GDM1 (cell line): ENCODE measurements at places on chromosomes 2 and 18.

- no peak for DNase-seq
These were observed 131.4 kb upstream of the DNMT3A start for GRCh38 chr2:25473131-25473530.

- DNase-seq, result no peak
These were observed 38.5 kb downstream of the PSMG2 start for GRCh38 chr18:12741351-12741750.

GRCh38 chr2:48677450-48677849 is 59.8 kb downstream of the GTF2A1L start:
- no peak for DNase-seq

GRCh38 chr2:179355881-179356280 is 91.2 kb upstream of the SESTD1 start:
- no peak for DNase-seq

DNA sequence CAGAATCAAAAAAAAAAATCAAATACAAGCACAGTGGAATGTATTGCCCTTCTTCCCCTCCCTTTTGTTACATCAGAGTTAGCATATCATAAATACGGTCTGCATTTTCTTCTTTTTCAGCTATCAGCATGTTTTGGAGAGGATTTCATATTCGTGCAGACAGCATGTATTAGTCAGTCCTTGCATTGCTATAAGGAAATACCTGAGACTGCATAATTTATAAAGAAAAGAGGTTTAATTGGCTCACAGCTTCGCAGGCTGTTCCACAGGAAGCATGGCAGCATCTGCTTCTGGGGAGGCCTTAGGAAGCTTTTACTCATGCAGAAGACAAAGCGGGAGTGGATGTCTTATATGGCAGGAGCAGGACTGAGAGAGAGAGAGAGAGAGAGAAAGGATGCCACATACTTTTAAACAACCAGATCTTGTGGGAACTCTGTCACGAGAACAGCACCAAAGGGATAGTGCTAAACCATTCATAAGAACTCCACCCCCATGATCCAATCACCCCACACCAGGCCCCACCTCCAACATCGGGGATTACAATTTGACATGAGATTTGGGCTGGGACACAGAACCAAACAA is 8.9 kb downstream of the IL1B start:
- no peak for DNase-seq

DNA sequence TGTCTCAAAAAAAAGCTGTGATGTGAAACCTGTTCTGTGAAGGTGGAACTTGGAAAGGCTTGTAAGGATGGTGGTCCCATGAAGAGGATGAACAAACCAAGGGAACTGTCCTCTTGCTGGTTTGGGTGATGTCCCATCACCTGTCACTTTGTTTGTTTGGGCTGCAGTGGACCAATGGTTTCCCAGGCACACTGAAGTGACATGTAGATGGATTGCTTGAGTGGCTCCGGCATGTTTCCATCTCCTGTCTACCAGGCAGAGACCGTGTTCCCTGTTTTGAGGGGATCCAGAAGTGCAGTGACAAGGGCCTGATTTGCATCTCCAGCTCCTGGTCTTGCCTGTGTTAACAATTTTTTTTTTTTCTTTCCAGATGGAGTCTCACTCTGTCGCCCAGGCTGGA is 8.9 kb downstream of the NEDD4L start:
- no peak for DNase-seq

DNA sequence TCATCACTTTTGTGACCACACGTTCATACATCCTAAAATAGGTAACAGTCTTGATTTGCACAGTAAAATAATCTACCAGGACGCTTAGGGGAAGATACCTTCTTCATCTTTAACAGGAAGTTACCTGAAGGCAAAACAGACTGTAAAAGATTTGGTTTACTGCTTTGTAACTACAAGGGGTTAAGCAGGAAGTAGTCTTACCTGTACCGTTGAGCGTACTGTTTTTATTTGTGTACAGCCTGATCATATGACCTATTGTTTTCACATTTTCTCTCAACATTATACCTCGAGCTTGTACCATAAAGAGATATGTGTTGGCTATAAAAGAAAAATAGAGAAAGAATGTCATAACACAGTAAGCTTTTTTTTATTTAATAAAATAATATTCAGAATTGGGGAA is 18.3 kb downstream of the B4GALT6 start:
- no peak for DNase-seq

GRCh38 chr2:73111073-73112025 is 1.4 kb downstream of the RAB11FIP5 start:
- no peak for DNase-seq

- DNase-seq, result no peak
These were observed 33.3 kb upstream of the RMP24 start for GRCh38 chr18:35939138-35939537.

GRCh38 chr2:229296016-229296415 is 24.9 kb upstream of the PID1 start:
- no peak for DNase-seq

GRCh38 chr2:51103205-51103604 is 71.3 kb upstream of the NRXN1 start:
- no peak for DNase-seq

DNA sequence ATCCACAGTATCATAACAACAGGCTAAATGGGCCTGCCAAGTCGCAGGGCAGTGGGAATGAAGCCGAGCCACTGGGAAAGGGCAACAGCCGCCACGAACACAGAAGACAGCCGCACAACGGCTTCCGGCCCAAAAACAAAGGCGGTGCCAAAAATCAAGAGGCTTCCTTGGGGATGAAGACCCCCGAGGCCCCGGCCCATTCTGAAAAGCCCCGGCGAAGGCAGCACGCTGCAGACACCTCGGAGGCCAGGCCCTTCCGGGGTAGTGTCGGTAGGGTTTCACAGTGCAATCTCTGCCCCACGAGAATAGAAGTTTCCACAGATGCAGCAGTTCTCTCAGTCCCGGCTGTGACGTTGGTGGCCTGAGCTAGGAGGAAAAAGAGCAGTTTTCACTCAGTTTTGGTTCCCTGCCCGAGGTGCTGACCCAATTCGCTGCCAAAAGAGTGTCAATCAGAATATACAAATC is 32.2 kb downstream of the KCTD18 start:
- no peak for DNase-seq

DNA sequence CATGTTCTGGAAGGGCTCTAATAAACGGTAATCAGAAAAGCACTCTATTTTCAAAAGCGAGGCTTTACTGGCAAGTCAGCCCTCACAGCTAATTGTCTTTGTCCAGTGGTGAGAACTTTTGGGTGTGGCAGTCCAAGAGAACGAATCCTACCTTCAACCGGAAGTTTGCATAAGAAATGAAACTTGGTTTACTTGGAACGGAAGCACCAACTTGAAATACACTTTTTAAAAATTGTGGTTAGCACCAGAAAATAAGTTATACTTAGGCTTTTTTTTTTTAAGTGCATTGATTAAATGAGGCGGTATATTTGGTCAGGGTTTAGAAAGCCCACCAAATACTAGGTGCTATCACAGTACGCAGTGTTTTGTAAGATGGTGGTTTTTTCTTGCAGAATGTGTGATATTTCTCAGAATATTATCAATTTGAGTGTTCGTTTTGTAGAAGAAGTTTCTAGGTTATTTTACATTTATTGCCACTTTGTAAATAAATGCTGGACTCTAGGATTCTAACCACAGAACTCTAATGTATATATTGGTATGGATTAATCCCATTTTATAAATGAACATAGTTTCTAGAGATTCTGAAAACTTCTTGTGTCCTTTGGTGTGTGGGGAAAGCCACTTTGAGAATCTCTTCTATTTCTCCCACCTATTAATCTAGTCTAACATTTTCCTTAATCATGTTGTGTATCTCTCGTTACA is 1.2 kb downstream of the MYL12A start:
- no peak for DNase-seq

DNA sequence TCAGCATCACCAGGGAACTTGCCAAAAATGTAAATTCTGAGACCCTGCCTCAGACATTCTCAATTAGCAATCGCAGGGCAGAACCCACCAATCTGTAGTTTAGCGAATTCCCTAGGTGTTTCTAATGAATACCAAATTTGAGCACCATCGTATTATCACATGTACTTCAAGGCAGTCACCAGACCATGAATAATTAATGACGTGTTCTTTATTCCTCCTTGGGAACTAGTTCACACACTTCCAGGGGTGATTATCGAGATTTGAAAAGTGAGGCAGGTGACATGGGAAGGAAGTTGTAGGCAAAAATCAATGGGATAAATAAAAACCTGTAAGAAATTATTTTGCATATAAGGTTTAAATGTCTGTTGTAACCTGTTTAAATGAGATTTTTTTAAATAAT is 102.5 kb upstream of the CRIM1 start:
- no peak for DNase-seq

- no peak for DNase-seq
These were observed 18.3 kb downstream of the CLUL1 start for GRCh38 chr18:615092-615521.

GRCh38 chr18:41594582-41594981 is 360.5 kb upstream of the PIK3C3 start:
- DNase-seq, result no peak

- DNase-seq, result no peak
These were observed 36.7 kb downstream of the NCK2 start for GRCh38 chr2:105781274-105781978.

DNA sequence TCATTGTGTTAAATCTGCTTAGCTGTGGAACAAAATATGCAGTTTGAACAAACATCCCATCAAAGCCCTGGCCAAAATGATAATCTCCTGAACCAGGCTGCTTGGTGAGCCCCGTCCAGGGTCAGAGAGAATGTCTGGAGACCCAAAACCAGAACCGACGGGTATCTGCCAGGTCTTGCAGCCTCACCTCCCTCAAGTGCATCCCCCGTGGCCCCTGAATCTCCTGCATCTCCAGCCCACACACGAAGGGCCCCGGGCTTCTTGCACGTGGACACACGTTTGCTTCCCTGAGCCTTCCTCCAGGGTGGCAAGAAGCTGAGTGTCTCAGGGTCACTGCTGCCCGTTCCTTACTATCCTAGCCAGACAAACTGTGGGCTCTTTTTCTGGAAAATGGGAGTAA is 50.5 kb upstream of the PXDN start:
- DNase-seq, result no peak

GRCh38 chr2:136118819-136119716 is 1.1 kb upstream of the CXCR4 start:
- no peak for DNase-seq

- DNase-seq, result no peak
These were observed 25.5 kb downstream of the NEB start for GRCh38 chr2:151708788-151709187.

DNA sequence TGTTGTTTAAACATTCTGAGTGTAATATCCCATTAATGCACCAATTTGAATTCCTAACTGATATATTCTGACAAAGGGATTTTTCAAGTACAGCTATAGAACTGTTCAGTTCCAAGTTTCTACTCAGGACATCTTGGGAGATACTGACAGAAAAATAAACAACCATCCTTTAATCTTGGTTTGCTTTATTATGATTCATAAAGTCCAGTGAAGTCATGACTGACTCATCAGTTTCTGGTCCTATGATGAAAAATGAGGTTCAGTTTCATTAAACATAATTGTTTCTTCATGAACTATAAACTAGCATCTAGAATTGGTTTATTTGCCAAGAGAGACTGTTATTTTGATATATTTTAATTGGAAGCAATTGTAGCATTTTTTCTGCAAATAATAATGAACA is 896.2 kb downstream of the CCDC85A start:
- no peak for DNase-seq

DNA sequence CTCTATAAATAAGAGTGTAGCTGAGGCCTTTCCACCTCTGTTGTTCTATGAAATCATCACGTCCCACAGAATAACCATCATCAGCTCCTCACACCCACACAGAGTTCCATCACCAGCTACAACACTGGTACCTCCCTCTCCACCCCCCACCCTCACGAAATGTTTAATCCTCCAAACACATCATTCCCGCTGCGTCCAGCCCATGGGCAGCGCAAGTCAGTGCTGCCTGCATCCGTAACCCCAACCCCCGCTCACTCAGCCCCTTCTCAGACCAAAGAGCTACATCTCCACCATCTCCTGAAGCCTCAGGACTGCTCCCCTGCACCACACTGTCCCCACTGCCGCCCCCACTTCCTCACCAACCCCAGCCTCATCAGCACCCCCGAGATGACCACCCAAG is 19.4 kb downstream of the DNMT3A start:
- DNase-seq, result no peak

GRCh38 chr2:130769343-130769907 is 14.1 kb downstream of the AMER3 start:
- no peak for DNase-seq

- DNase-seq, result no peak
These were observed 536.0 kb downstream of the TMX3 start for GRCh38 chr18:68178921-68179320.

DNA sequence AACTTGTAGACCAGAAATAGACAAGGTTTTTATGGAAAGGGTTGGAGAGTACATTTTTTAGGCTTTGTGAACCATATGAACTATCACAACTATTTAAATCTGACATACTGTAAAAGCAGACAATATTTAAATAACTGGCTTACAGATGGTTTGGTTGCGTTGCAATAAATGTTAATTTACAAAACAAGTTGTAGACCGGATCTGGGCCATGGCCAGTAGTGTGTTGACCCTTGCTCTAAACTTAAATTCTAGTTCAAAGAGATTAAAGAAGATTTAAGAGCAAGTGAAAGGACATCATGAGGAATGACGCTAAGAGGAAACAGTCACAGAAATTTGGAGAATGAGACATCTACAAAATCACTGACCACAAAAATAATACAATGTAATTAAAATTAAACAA is 652.7 kb downstream of the DCDC2C start:
- no peak for DNase-seq

GRCh38 chr2:136407952-136408318 is 290.0 kb upstream of the CXCR4 start:
- no peak for DNase-seq

DNA sequence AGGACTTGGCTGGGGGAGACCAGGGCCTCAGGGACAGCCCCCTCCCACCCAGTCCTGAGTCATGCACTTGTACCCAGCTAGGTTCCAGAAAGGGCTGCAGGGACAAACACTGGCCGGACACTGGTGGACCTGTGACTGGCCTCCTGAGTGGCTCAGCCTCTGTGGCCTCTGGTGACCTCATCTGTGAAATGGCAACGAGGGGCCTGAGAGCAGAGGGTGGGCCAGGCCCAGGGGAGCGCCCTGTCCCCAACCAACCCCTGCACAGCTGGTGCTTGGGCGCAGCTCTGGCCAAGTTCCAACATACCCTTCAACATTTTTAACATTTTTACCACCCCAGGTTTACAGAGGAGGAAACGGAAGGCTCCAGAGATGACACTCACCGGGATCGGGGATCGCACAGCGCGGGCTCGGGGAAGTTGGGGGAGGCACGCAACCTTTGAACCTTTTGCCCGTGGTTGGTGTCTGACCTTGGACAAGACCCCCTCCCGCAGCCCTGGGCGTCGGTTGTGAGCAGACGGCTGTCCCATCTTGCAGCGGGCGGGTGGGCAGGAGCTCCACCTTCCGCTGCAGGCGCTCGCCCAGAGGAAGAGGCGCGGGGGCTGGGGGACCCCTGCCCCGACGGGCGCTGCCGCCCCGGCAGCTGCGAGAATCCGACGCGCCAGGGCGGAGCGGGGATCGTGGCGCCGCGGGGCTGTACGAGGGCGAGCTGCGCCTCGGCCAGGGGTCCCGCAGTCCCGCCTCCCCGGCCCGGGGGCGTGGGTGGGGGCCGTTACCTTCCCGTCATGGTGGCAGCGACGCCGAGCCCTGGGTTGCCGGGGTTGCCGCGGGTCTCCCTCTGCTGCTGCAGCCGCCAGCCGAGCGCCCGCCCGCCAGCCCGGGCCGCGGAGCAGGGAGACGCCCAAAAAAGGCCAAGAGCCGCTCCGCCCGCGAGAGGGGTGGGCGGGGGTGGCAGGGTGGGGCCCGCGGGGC is 805 bp downstream of the LIMS2 start:
- DNase-seq, result no peak

GRCh38 chr2:200765139-200765951 is 46.4 kb upstream of the BZW1 start:
- DNase-seq, result no peak
